ENCODE measurements at places on chromosomes 1 and 21. TPM values are rescaled to one million over a fixed set of nuclear protein-coding genes. Genes with fewer than 3 reads are reported as not detected.

The CA14 gene
- not detected for total RNA-seq

The MROH9 gene
- 0.85 TPM for total RNA-seq

The SYCP1 gene
- not detected for total RNA-seq

The NTMT2 gene
- not detected for total RNA-seq

The SPRTN gene
- total RNA-seq: 15.7 TPM

The CYP4A11 gene
- not detected for total RNA-seq
